ENCODE measurements at places on chromosomes 2 and 18.

GRCh38 chr2:236085211-236085610 is 83.0 kb downstream of the GBX2 start:
- no peak for DNase-seq

DNA sequence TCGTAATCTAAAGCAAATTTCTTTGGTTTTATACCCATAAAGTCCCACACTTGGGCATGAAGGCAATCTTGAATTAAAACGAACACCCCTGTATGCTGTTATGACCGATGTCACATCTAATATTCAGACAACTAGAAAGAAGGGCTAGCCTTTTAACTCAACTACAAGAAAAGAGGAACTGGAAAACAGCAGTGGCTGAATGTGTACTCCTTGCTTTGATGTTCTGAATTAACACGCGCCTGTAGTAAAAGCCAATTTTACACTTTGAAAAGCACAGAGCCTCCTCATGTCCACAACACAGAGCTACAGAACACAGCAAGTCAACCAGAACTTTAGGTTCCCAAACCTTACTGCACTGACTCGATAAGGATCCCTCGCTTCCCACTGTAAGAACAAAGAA is 147.6 kb downstream of the HDAC4 start:
- DNase-seq, result no peak

GRCh38 chr2:233117351-233117750 is 57.2 kb downstream of the INPP5D start:
- DNase-seq, result no peak

DNA sequence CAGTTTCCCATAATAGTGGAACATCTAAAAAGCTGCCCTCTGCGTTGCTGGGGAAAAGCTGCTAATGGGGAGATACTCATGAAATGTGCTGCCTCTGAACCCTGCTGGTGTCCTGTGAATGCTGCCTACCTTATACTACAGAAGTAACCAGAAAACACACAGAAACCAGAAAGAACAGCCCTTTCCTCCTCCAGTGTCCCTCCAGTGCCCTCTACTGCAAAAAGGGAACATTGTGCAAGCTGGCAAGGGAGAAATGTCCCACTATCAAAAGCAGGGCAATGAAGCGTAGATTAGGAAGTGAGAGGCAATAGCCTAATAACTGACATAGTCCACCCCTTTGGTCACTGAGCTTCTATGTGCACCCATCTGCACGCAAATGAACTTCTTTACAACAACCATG is 162.7 kb upstream of the ETAA1 start:
- DNase-seq, result peak; percentile 34

DNA sequence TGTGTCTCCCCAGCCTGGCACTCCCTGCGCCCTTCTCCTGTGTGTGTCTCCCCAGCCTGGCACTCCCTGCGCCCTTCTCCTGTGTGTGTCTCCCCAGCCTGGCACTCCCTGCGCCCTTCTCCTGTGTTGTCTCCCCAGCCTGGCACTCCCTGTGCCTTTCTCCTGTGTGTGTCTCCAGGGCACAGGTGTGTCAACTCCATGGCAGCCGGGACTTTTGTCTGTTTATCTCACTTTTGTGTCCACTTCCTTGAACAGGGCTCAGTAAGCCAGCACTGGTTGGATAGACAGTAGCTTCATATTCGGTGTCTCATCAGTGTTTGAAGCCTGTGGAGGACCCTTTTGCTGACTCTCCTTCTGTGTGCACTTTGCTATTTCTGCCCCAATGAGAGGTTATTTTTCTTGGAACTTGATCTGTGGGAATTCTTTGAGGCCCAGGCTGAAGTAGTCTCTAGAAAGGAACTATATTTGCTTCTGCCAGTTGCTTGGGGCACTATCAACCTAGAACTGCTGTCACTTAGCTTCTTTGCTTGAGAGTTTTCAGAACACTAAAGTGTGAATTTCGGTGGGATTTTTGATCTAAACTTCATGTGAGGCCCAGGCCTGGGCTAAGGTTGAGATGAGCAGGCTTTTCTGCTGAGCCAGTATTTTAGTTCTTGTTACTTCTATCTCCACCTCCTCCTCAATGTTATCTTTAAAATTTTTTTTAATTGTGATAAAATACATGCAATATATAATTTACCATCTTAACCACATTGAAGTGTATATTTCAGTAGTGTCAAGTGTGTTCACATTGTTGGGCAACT is 8.3 kb upstream of the ASB1 start:
- DNase-seq, result peak; percentile 60

- no peak for DNase-seq
These were observed 18.2 kb upstream of the ADAM17 start for GRCh38 chr2:9573840-9574239.

- no peak for DNase-seq
These were observed 226.2 kb downstream of the TPGS2 start for GRCh38 chr18:36602620-36603019.

GRCh38 chr2:20677301-20678085 is 10.5 kb downstream of the GDF7 start:
- no peak for DNase-seq

GRCh38 chr2:66577321-66578053 is 142.6 kb downstream of the MEIS1 start:
- DNase-seq, result no peak

GRCh38 chr18:68262690-68263294 is 452.1 kb downstream of the TMX3 start:
- DNase-seq, result peak; percentile 81

DNA sequence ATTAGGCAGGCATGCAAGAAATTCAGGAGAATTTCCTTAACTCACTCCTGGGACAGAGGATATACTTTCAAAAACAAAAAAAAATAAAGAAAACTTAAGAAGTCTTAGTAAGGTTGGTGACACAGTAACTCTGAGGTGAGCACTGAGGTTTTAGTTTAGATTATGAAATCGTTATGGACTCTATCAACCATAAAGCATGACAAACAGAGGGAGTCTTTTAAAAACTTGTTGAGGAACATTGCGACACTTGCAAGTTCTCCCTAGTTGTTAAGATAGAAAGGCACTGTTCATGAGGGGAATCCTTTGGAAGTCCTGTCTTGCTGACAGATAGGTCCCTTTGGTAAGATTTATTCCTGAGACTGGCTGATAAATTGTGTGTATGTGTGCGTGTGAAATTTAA is 194.3 kb upstream of the ERBB4 start:
- DNase-seq, result peak; percentile 59

DNA sequence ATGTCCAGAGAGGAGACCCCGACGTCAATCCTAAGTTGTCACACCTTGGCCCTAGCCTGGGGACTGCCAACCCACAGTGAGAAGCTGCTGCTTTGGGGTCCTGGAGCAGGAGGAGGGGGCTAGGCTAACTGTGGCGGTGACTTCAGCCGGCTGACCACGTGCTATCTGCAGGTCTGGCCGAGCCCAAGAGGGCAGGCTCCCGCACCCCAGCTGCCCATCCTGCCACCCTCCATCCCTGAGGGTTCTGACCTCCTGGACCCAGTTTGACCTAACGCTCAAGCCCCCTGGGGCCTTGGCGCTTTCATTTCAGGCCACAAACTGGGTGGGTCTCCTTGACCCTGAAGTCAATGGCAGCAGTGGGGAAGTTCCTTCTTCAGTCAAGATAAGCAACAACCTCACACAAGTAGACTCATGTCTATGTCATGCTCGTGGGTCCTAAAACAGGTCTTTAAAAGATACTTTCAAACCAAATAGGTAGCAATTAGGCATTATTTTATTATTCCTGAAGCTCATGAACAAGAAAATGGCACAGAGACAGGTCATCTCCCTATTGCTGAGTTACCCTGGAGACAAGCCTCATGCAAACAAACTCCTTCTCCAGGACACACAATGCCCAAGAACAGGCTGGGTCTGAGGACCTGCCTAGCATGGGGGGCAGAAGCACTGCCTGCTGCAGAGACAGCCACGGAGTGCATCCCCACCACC is 2.3 kb downstream of the HES6 start:
- DNase-seq, result no peak

- peak; percentile 25 for DNase-seq
These were observed 38.5 kb downstream of the LPIN1 start for GRCh38 chr2:11784747-11785610.

DNA sequence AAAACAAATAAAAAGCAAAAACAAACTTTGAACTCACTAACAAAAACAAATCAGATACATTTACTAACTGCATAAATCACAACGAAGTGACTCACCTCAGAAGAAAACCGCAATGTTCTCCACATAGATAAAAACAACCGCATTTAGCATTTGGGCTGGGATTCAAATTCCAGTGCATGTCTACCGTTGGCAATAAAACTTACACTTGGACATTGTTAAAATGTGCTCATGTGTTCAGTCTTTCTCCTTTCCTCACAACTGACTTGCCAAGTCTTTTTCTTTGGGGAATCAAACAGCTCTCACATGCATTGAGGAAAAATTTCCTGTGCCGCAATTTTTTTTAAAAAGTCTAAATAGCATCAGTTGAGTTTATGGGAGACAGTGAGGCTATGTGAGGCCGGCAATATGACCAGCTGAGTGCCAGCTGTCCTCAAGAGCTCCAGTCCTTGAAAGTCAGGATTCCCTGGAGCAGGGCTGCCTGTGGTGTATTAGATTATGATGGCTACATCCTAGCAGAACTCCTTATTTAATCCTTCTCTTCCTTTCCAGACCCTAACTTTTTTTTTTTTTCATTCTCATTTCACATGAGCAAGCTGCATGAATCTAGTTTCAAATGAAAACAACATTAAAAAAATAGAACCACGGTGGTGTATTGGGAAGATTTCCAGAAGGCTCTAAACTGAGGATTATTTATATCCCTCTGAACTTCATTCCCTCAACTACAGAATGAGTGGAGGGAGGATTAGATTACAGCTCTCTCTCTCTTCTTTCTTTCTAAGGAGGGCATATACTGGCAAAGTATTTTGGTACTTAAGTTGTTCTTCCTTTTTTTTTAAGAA is 70.2 kb upstream of the MEIS1 start:
- peak; percentile 38 for DNase-seq

GRCh38 chr18:36493349-36494159 is 196.0 kb downstream of the FHOD3 start:
- DNase-seq, result no peak

DNA sequence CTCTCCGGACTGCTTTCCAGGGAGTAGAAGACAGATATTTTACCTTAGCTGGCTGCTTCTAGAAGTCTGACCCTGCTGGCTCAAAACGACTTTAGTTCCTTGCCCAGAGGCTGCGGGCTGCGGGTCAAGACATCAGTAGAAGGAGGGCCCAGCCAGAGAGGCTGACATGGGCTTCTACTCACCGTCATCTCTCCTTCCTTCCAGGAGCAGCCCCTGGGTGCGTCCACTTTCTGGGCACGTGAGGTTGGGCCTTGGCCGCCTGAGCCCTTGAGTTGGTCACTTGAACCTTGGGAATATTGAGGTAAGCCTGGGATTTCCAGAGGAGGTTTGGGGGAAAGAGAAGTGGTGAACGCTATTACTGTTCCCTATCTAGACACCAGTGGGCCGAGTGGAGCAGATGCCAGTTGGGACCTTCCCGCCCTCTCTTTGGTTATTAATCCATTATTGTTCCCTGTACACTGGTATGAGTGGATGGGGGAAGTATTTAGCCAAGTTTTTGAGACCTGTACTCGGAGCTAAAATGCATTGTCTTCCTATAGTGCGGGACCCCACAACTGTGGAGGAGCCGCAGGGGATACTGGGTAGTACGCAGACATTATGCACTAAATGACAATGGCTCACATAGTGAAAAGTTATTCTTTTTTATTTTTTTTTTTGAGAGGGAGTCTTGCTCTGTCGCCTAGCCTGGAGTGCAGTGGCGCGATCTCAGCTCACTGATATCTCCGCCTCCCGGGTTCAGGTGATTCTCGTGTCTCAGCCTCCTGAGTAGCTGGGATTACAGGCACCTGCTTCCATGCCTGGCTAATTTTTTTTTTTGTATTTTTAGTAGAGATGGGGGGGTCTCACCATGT is 26.3 kb upstream of the CASP8 start:
- DNase-seq, result no peak

- DNase-seq, result peak; percentile 29
These were observed 49.6 kb upstream of the SLC5A7 start for GRCh38 chr2:107936433-107937359.

GRCh38 chr2:85921659-85922058 is 32.9 kb upstream of the ST3GAL5 start:
- no peak for DNase-seq

- peak; percentile 69 for DNase-seq
These were observed 39.2 kb downstream of the BIN1 start for GRCh38 chr2:127067620-127068350.

- DNase-seq, result no peak
These were observed 23.6 kb upstream of the KCNG2 start for GRCh38 chr18:79774111-79774510.

DNA sequence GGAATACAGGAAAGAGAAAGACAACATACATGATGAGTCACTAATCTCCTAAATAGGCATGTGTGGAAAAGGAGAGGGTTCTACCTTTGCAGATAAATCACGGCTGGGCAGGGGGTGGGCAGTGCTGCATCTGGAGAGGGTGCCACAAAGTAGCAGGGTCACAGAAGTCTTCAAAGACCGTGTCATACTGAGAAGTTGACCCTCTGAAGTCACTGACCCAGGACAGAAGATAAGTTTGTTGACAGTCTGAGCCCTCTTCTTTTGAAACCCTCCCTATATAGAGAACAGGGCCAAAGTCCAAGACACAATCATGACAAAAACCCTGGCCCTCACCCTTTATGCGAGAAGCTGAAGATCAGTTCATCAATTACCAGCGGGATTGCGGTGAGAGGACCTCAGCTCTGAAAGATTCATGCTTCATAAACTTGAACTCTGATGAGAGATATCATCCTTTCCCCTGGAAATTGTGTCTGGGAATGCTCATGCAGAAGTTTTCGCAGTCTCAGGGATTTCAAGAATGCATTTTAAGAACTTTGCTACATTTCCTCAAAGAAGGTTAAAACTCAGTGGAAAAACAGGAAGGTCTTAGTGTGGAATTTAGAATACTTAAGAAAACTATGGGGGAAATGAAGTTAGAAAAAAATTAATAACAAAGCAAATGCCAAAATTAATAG is 129.5 kb downstream of the FAM124B start:
- DNase-seq, result peak; percentile 5

- no peak for DNase-seq
These were observed 7.0 kb upstream of the SOX11 start for GRCh38 chr2:5685225-5685624.

- peak; percentile 94 for DNase-seq
These were observed 13.4 kb upstream of the MAP3K2 start for GRCh38 chr2:127400897-127401756.

Measured in epithelial cell of esophagus (primary cell).